Eye (tissue), 1 donor: ENCODE measurements at places on chromosomes 3 and 15.
A peak's percentile ranks its signal among the peaks of the same experiment; 100 is the strongest.

- DNase-seq: no peak
Observed at GRCh38 chr15:40331637-40332036, 8.1 kb downstream of the INAFM2 start.

DNA sequence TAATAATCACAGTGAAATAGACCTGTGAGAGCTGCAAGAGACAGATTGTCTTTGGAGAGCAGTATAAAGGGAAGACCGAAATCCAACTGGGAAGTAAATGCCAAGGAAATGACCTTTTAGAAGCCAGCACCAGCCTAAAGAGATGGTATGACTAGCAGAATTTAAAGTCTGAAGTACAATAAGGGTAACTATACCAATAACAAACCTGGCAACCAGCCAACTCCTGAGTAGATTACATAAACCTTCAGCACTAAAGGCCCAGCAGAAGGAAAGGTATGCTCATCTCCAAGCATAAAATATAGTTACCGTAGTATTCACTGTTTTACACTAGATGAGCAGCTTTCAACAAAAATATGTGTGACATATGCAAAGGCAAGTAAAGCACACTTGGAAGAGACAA, 155.1 kb upstream of the SATB1 start:
- no peak for DNase-seq

GRCh38 chr15:60964527-60964926, 264.6 kb downstream of the RORA start:
- DNase-seq: no peak

GRCh38 chr3:180657094-180657493, 22.2 kb downstream of the CCDC39 start:
- DNase-seq: no peak

DNA sequence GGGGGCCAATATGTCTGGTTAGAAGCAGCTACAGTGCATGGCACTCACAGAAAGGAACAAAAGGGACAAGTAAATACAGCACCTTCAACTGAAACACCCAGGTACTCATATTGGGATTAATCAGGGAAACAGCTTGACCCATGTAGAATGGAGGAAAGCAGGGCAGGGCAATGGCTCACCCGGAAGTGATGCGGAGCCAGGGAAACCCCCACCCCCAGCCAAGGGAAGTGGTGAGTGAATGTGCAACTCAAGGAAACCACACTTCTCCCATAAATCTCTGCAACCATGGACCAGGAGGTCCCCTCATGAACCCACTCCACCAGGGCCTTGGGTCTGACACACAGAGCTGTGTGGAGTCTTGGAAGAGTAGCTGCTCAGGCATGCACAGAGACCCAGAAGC, 117.1 kb downstream of the MTHFS start:
- no peak for DNase-seq

DNA sequence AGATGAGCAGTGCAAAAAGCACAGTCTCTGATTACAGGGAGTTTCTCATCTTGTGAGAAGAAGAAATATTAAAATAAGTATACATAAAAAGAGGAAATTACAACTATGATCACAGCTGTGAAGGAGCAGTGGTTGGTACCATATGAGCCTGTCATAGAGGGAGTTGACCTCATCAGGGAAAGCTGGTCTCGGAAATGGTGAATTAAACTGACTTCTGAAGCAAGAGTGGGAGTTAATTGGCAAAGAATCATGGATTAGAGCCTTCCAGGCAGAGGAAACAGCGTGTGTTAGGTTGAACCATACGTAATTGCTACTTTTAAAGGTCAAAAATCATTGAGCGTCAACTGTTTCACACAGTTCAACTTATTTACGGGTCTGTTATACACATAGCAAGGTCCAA, 539.1 kb downstream of the EDEM1 start:
- DNase-seq: no peak

DNA sequence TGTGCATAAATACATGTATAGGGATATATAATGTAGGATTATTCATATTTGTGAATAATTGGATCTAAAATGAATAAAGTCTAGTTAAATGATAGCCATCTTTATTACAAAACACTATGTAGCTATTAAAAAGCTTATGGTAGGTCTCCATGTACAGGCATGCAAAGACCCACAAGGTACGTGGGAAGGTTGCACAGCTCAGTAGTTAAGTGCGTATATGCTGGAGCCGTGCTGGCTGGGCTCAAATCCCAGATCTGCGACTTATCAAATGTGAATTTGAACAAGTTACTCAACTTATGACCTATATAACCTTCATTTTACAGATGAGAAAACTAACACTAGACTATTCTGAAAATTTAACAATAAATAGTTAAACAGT, 100.6 kb downstream of the MYH15 start:
- no peak for DNase-seq

- no peak for DNase-seq
Observed at GRCh38 chr3:150623945-150624344, 20.8 kb downstream of the SELENOT start.

DNA sequence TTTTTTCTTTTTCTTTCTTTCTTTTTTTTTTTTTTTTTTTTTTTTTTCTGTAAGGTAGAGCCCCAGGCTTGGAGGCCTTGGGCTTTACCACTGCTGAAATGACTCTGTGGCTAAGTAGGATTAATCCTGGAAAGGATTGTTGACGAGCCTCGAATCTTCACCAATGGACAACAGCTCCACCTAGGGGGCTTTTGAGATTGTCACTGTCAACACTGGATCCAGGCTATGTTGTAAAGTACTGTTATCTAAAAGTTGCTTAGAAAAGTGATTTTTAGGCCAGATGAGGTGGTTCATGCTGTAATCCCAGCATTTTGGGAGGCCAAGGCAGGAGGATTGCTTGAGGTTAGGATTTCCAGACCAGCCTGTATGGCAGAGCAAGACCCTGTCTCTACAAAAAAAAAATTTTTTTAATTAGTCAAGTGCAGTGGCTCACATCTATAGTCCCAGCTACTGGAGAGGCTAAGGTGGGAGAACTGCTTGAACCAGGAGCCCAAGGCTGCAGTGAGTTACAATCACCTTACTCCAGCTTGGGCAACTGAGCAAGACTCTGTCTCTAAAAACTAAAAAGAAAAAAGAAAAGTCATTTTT, 41.6 kb downstream of the KLHL18 start:
- peak; percentile 92 for DNase-seq

DNA sequence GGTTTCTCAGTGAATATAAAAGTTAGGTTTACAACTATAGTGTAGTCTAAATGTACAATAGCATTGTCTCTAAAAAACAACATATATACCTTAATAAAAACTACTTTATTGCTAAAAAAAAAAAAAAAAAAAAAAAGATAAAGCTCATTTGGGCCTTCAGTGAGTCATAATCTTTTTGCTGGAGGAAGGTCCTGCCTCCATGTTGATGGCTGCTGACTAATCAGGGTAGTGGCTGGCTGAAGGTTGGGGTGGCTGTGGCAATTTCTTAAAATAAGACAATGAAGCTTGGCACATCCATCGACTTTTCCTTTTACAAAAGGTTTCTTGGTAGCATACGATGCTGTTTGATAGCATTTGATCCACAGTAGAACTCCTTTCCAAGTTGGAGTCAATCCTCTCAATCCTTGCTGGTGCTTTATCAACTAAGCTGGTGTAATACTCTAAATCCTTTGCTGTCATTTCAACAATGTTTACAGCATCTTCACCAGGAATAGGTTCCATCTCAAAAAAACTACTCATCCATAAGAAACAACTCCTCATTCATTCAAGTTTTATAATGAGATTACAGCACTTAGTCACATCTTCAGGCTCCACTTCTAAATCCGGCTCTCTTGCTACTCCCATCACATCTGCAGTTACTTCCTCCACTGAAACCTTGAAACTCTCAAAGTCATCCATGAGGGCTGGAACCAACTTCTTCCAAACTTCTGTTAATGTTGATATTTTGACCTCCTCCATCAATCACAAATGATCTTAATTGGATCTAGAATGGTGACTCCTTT, 13.3 kb downstream of the ZNF280D start:
- no peak for DNase-seq

- no peak for DNase-seq
Observed at GRCh38 chr3:46820852-46821251, 42.4 kb downstream of the MYL3 start.

DNA sequence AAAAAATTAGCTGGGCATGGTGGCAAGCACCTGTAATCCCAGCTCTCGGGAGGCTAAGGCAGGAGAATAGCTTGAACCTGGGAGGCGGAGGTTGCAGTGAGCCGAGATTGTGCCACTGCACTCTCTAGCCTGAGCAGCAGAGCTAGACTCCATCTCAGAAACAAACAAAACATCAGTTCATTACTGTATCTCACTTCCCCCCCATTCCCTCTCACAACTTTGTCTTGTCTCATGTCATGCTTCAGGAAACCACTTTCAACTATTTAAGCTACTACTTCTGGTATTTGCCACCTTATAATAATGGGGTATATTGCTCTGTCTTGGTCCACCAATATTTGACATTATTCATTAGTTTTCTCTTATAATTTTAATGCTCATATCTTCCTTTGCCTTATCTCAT, 26.2 kb downstream of the PIK3CA start:
- no peak for DNase-seq
